ENCODE measurements at places on chromosomes 4 and X.

DNA sequence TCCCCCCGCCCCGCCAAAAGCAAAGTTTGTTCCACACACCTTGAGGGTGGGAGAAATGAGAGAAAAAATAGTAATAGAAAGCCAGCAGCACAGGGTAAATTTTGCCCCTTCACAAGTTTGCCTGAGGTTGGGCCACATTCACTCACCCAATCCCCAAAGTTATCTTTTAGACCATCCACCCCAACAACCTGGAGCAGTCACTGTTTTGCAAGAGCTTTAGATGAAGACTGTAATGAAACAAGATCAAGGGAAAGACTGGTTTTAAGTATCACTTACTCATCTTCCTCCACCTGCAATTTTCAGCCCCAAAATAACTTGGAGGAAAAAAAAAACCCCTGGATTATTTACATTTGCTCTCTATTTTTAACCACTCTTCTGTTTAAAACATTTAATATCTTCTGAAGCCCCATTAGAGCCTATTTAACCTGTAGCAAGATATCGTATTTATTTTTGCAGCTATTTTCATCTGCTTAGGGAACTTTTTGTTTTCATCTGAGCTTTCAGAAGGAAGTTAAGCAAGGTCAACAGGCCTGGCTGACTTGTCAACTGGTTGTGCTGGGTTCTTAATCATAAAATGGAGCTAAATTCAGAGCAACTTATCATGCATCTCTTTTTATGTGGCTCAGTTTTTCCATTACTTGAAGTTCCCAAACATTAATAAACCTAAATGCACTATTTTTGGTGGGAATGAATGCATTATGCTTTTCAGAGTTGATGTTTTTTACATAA is 24.6 kb upstream of the TBL1X start:
- DNase-seq = no peak

DNA sequence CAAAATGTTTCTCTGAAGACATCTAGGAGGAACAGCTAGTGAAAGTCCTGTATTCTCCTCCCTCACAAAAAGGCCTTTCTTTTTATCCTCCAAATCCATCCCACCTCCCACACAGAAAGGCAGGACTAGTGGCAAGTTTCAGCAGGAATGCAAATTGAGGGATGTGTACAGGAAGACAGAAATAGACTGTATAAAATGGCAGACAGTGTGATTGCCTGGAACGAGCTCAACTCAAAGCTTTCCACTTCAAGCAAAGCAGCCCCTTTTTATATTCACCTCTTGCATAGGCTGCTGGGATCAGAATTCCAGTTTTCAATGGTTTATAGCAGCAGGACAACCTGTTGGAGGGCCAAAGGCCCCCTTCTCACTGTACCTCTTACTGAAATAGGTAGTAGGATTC is 57.5 kb downstream of the DCX start:
- DNase-seq = no peak

DNA sequence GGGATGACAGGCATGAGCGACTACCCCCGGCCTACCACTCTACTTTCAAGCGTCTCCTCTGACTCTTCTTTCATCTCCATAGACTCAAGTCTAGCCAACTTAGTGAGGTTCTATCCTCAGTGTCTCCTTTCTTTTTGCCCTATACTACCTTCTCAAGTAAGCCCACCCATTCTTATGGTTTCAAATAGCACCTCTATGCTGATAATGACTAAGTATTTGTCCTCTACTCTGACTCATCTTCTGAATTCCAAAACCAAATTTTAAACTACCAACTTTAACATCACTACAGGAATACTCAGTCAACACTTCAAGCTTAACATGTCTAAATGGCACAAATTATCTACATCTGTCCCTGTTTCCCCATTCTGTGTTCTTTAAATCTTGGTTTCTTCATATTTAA is 47.8 kb downstream of the ELF2 start:
- peak; percentile 9 for DNase-seq

DNA sequence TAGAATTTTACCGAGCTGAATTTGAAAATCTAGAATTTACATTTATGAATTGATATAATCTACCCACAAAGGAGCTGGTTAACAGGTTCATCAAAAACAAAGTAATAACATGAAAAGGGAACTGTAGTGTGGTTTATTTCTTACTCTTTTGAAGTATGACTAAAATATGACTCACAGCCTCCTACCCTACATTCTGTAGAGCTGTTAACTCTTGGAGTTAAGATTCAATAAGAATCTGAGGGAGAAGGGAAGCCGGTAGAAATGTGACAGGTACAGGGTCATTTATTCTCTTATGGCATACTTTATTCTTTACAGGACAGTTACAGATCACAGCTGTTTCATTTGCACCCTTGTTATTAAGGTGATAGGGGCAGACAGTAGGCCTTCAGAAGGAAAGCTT is 132.2 kb upstream of the FAM47B start:
- peak; percentile 18 for DNase-seq

GRCh38 chr4:31349907-31350306 is 629.7 kb downstream of the PCDH7 start:
- no peak for DNase-seq

DNA sequence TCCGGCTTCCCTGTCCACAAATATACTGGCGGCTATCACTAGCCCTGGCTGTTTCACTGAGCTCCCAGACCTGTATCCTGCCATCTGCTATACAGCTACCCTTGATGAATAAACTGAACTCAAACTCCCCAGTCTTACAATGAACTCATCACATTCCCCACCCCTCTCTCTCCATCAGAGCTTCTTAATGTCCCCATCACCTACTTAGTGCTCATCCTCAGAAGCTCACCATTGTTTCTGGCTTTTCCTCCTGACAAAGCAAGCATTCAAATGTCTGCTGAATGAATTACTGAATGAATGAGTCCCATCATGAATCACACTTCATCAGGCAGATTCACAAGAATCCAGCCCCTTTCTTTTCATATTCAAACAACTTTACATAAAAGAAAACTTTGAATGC is 5.7 kb upstream of the DGAT2L6 start:
- DNase-seq = no peak

DNA sequence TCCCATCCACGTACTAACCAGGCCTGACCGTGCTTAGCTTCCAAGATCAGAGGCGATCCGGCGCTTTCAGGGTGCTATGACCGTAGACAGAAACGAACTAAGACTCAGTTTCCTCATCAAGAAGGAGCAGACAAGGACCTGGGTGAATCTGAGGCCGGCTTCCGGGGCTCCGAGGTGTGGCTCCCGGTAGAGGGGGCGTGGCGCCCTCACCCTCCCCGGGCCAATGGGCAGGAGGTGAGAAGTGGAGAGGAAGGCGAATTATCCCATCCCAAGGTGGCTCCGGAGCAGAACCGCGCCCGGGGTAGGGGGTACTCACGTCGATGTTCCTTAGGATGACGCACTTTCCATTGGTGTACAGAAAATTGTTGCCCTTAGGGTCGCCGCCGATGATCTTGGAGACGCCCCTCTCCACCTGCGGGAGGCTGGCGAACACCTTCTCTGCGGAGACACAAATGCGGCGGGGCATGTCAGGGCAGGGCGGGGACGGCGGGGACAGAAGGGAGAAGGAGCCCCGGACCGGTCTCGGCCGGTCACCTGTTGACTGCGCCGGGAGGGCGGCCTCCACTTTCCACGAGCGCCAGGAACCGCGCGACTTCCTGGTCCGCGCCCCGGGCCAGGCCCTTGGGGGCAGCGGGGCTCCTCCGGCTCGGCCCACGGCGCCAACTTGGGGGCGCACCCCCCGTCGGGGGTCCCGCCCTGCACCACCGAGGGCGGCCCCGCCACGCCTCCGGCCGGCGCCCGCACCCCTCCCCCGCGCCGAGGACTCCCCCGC is 616 bp downstream of the WDR1 start:
- DNase-seq = peak; percentile 80

DNA sequence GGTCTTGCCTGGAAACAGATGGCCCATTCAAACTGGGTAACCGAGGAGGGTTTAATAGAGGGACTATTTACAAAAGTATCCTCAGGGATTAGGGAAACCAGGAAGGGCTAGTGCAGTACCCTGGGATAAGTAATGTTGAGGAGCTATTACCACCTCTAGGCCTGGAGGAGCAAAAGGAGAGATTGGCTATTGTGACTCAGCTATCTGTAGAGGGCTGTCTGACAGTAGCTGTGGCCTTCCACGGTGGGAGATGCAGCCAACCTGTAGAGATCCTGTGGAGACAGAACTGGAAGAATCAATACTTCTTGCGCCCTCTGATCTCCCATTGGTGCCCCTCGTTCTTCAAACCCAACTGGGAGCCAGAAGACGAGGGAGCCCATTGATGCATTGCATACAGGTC is 34.1 kb upstream of the RPS6KA3 start:
- DNase-seq = no peak

DNA sequence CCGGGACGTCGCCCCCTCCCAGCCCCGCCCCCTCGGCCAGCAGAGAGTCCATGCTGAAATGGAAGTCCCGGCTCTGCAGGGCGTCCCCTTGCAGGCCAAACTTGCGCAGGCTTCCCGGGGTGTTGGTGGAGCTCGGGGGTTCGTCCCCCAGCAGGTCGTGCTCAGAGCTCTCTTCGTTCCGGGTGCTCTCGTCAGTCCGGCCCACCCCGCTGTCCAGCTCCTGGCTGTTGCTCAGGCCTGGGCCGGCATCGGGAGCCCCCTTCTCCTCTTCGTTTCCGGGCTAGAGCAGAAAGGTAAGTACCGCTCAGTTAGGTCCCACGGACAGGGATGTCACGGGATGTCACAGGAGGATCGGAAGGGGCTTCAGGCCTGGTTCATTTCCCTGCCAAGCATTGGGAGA is 10.2 kb downstream of the SSR4 start:
- no peak for DNase-seq

GRCh38 chr4:38855466-38855865 is 1.2 kb downstream of the TLR6 start:
- DNase-seq = no peak

DNA sequence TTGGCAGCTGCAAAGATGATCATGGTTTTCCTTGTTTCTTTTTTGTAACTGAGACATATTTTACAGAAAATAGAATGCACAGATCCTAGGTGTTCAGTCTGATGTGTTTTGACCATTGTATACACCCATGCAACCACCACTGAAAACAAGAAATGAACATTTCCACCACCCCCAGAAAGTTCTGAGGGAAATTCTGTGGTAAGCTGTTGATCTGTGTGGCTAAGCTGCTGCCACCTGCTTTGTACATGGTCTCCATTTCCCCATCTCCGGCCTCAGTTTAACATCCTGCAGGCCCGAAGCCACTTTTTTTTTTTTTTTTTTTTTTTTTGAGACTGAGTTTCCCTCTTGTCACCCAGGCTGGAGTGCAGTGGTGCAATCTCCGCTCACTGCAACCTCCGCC is 65.3 kb downstream of the NYX start:
- no peak for DNase-seq

DNA sequence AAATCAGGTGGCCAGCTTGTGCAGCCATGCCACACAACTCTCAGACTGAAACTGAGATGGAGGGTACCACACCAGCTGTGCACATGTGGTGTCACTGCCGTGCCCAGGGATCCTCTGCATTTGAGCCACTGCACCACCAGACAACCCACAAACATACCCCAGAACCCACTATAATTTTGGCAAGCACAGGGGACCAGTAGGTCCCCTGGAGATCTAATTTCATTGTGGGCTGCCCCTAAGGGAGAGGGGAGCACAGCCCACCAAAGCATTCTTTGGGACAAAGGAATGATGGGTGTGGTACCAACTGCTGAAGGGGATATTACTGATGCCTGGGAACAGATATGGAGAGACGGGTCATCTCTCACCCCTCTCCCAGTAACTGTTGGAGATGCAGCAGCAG is 140.9 kb downstream of the EFHC2 start:
- no peak for DNase-seq

GRCh38 chrX:13474164-13474516 is 95.3 kb upstream of the EGFL6 start:
- no peak for DNase-seq

DNA sequence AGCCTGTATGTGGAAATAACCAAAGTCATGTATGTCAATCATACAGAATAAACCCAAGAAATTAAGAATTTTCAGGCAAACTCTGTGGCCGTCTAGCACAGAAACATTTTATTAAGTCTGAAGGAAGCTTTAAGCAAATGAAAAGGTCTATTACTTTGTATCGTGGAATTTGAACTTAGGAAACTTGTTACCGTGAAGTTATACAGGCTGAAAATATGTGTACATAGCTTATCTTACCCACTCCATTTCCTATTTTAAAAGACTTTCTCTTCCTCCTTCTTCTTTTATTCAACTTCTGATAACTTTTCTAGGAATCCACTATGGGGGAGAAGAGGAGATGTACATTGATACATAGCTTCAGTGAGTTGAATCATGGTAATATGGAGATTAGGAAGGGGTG is 108.3 kb downstream of the AGTR2 start:
- DNase-seq = no peak

DNA sequence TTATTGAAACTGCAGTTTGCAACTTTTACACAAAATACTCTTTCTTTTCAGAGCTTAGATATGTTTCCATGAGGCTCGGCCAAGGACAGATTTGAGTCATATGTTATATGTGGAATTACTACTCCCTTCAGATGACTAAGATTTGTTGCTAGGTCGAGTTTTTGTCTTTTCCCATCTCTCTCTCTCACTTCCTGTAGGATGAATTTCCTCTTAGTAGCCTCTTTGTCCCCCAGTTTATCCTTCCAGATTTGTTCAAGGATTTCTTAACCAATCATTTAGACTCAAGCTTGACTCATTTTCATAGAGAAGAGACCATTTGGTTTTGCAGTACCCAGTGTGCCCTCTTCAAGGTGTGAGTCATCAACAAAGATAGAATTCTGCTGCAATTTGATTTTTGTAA is 209.2 kb downstream of the GLUD2 start:
- DNase-seq = no peak

- DNase-seq = peak; percentile 62
Measured at GRCh38 chr4:88674979-88675378, 22.6 kb downstream of the NAP1L5 start.

DNA sequence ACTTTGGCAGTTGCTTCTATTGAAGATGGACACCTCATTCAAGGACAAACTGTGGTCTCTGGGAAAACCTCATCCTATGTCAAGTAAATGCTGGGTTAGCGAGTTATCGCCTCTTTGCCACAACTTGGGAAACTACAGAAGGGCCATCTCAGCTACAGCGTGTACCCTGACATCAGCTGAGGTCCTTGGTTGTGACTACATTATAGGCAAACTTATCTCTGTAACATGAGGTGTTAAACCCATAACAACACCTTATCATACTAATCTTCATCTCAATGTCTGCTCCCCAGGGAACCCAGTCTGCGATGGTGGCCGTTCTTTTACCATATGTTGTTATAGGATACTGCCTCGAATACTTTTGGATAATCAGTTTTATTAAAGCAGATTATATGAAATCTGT is 1862.7 kb downstream of the STIM2 start:
- DNase-seq = no peak

- DNase-seq = no peak
Measured at GRCh38 chr4:124210746-124211145, 501.8 kb downstream of the ANKRD50 start.

- DNase-seq = no peak
Measured at GRCh38 chr4:91032725-91033445, 905.7 kb downstream of the CCSER1 start.

DNA sequence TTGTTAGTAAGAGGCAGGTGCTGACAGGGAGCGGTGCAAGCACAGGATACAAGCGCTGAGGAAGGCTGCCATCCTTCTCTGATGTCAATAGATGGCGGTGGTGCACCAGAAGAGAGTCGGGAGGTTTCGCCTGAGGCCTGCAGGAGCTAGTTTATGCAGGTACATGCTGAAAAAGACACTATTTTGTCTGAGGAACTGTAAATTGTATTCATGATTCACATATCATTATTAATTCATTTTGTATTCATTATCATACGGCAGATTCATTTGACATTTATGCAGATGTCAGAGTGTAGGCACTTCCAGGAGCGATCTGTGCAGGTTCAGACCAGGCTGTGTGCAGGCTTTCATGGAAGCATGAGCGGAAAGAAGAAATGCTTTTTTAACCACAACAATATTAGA is 824.0 kb downstream of the STIM2 start:
- DNase-seq = peak; percentile 48

- no peak for DNase-seq
Measured at GRCh38 chr4:81635739-81636138, 164.0 kb upstream of the RASGEF1B start.

Data from GM03348 (cell line).